ENCODE measurements at places on chromosomes 1 and 21. TPM values are rescaled to one million over a fixed set of nuclear protein-coding genes. Genes with fewer than 3 reads are reported as not detected.

The KIF26B gene
- not detected for polyA plus RNA-seq

The CCDC185 gene
- not detected for polyA plus RNA-seq

The NDUFS2 gene
- polyA plus RNA-seq: 68.7 TPM

The CCT3 gene
- polyA plus RNA-seq: 78.4 TPM

The YIPF1 gene
- polyA plus RNA-seq: 15.8 TPM

The GCSAML gene
- not detected for polyA plus RNA-seq

The KCNE2 gene
- not detected for polyA plus RNA-seq

The PLA2G2C gene
- polyA plus RNA-seq: 0.03 TPM

The AIRE gene
- 0.37 TPM for polyA plus RNA-seq

The TNFSF4 gene
- 0.87 TPM for polyA plus RNA-seq

The EDARADD gene
- polyA plus RNA-seq: not detected

The LRRC38 gene
- polyA plus RNA-seq: not detected

The CRNN gene
- polyA plus RNA-seq: not detected

The PCAT6 gene
- 1.4 TPM for polyA plus RNA-seq

The DHDDS gene
- polyA plus RNA-seq: 21.9 TPM

The LRRC71 gene
- polyA plus RNA-seq: not detected

The CHRM3 gene
- polyA plus RNA-seq: not detected

The CR1L gene
- polyA plus RNA-seq: 0.07 TPM

The POU3F1 gene
- polyA plus RNA-seq: 0.63 TPM

The NFASC gene
- polyA plus RNA-seq: 0.01 TPM

The MYOC gene
- not detected for polyA plus RNA-seq

The NBPF4 gene
- 0.04 TPM for polyA plus RNA-seq

The SERINC2 gene
- polyA plus RNA-seq: 0.75 TPM

The CORT gene
- 0.20 TPM for polyA plus RNA-seq

The ASTN1 gene
- polyA plus RNA-seq: not detected

The PCP4 gene
- polyA plus RNA-seq: not detected

The FOXE3 gene
- not detected for polyA plus RNA-seq

The AIM2 gene
- 40.4 TPM for polyA plus RNA-seq

The CD160 gene
- polyA plus RNA-seq: not detected

The SMG5 gene
- 45.8 TPM for polyA plus RNA-seq

The RAP1GAP gene
- 0.09 TPM for polyA plus RNA-seq

The TTLL10 gene
- polyA plus RNA-seq: 0.37 TPM

The HES5 gene
- polyA plus RNA-seq: 0.23 TPM

The IFNGR2 gene
- 85.2 TPM for polyA plus RNA-seq

The FALEC gene
- 1.1 TPM for polyA plus RNA-seq

The DTL gene
- 0.89 TPM for polyA plus RNA-seq

The PGD gene
- polyA plus RNA-seq: 13.7 TPM

The FCRL2 gene
- 254 TPM for polyA plus RNA-seq

The NCF2 gene
- polyA plus RNA-seq: 10.9 TPM

The CD101 gene
- 0.19 TPM for polyA plus RNA-seq

The OR2T35 gene
- polyA plus RNA-seq: not detected

The TNFRSF8 gene
- 0.36 TPM for polyA plus RNA-seq

The SPTA1 gene
- polyA plus RNA-seq: 0.21 TPM

The CD84 gene
- 19.8 TPM for polyA plus RNA-seq

The PNRC2 gene
- 104 TPM for polyA plus RNA-seq

The CD48 gene
- 422 TPM for polyA plus RNA-seq

The PLA2G4A gene
- polyA plus RNA-seq: not detected

The TFF2 gene
- polyA plus RNA-seq: not detected

The ATXN7L2 gene
- 12.4 TPM for polyA plus RNA-seq

The GPR25 gene
- polyA plus RNA-seq: 1.1 TPM

The FAM76A gene
- polyA plus RNA-seq: 12.1 TPM

All from B cell (primary cell).